ENCODE measurements at places on chromosomes 5 and 9. TPM values are rescaled to one million over a fixed set of nuclear protein-coding genes. Genes with fewer than 3 reads are reported as not detected.

GRCh38 chr5:43652537-43653302, 49.7 kb downstream of the NNT start:
- DNase-seq = no peak

- no peak for DNase-seq
These were observed 13.7 kb upstream of the DAB2IP start for GRCh38 chr9:121637713-121638220.

GRCh38 chr9:113837334-113837733, 38.8 kb upstream of the ZNF618 start:
- no peak for DNase-seq

DNA sequence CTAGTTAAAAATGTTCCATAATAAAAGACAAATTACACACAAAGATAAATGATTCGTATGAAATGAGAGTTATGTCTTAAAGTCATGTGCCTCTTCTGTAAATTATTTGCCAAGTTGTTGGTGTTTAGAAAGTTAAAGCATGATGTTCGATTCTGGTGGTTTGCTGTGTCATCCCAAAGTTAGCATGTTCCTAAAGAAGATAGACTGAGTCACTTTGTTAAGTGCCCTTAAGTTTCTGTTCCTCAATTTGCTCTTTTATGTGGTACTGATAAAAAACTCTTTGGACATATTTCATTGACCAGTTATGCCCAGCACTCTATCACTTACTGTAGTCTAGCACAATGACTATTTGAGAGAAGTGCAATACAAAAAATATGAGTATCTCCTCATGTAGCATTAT, 366.9 kb upstream of the ZNF608 start:
- DNase-seq = no peak

DNA sequence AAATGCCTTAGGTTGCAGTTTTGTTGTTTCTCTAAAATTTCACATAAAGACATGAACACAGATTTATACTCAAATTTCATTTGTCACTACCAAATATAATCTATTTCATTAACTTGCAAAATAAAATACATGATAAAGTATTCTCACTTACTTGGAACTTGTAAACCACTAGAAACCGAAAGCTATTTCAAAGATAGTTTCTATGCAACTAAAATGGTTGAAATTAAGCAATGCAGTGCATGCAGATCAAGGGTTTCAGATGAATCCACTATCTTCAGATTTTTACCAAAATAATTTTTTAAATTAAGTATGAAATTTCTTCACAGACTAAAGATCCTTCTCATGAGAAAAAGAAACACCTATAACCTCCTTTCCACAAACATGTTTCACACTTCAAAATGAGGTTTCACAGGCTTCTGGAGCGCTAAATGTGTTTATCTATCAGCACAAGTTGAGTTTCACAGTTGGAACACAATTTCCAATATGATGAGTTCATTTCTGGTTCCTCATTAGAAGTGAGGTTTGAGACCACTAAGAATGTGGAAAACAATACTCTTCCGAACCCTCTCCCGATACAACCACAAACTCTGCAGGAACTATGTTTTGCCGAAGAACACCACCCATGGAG, 63.9 kb downstream of the EPB41L4A start:
- no peak for DNase-seq

GRCh38 chr5:124783285-124783684, 36.8 kb upstream of the ZNF608 start:
- no peak for DNase-seq

DNA sequence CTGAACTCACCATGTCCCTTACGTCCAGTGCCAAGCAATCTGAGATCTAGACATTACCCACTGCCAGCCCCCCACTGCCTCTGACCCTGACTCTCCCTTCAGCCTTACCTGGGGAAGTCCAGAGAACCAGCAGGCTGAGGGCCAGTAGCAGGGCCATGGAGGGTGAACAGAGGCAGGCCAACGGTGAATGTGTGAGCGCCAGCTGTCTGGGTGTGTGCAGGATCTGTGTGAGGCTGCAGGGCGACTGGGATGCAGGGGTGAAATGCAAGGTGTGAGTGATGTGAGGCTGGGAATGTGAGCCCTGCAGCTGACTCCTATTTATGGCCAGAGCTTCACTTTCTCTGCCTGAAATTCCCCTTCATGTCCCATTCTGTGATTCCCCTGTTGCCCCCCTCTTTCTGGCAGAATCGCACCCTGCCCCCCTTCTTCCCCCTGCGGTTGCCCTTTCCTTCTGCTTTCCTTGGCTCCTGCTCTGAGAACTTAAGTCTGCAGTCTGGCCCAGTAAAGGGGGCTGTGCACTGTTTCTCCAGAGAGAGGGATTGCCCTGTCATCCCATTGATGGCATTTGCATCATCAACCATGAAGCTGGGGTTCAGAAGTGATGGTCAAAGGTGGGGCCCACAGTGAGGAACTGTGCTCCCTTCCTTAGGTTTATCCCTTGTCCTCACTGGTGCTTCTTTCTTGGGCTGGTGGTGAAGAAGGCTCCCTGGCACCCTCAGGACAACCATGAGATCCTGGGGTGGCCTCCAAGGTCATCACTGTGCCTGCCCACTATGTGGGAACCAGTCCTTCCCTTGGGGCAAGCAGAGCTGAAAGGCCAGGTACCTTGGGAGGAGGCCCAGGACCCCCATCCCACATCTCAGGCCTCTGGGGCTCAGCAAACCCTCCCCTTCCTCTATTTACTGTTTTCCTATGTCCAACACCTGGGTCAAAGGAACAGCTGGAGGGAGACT, at the start of gene CCL19:
TSS of gene CCL19 (minus strand) at position 294 of the 953 bp plus-strand sequence. CDS start at position 157, 137 bp downstream.
- DNase-seq = no peak

DNA sequence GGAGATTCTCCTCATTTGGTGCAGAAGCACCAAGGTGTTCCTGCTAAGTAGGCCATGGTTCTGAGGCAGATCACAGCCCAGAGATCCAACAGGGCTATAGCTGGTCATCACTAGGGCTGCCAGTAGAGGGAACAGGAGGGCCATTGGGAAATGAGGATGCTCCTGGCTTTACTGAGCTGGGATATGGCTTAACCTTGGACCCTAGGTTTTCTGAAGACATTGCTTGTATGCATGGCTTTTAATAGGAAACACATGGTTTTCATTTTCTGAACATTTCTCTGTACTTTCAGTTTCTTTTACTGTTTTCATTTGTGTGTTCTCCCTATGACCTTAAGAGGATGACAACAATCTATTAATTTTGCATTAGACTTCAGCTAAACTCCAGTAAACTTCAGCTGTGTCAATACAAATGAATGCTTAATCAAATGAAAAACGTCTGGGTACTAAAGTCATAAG, at the start of gene IFNW1:
TSS of gene IFNW1 (minus strand) at position 406 of the 456 bp plus-strand sequence. CDS start at position 144, 262 bp downstream.
- DNase-seq = no peak

- no peak for DNase-seq
These were observed 700.5 kb upstream of the ZNF608 start for GRCh38 chr5:125446986-125447385.

DNA sequence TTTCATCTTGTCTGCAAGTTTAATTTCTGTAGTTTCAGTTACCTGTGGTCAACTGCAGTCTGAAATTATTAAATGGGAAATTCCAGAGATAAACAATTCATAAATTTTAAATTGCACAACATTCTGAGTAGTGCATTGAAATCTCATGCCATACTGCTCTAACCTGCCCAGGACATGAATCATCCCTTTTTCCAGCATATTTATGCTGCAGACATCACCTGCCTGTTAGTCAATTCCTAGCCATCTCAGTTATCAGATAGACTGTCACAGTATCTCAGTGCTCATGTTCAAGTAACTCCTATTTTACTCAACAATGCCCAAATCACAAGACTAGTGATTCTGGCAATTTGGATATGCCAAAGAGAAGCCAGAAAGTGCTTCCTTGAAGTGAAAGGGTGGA, 223.0 kb upstream of the GRIA1 start:
- DNase-seq = no peak

- no peak for DNase-seq
These were observed 22.4 kb downstream of the NIPSNAP3B start for GRCh38 chr9:104786293-104786692.

- DNase-seq = no peak
These were observed 9.8 kb downstream of the UIMC1 start for GRCh38 chr5:176996780-176997179.

DNA sequence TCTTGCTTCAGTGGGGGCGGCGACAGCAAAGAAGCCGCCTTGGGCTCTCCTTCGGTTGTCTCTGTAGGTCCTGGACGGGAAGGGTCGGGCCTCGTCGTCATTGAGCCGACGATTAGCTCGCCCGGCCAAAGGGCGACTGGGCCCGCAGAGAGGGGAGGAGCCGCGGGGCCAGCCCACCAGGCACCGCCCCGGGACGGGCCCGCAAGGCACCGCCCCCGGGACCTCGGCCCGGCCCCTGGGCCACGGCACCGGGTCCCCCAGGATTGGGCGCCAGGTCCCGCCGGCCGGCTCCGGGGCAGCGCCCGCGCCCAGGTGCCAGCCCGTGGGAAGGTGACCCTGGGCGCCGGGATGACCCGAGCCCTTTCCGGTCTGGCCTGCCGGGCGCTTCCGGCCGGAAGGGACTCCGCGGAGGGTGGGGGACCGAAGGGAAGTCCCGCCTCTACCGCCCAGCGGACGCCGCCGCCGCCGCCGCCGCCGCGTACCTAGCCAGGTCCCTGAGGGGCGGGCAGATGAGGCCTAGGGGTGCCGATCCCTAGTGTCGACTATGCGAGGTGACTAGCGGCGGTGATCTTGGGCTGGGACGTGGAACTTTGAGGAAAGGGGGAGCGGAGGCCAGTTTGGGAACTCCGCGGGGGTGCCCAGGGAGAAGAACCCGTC, at the start of the genes GBA2 and RGP1:
TSS of gene GBA2 (minus strand) at position 371 of the 657 bp plus-strand sequence. CDS start 524 bp downstream, outside the sequence.
TSS of gene RGP1 (plus strand) at position 430 of the 657 bp plus-strand sequence. CDS start 469 bp downstream, outside the sequence.
- peak; percentile 43 for DNase-seq

- no peak for DNase-seq
These were observed 311.0 kb downstream of the TMEM167A start for GRCh38 chr5:82766206-82766605.

- DNase-seq = no peak
These were observed 6.2 kb downstream of the TENT4A start for GRCh38 chr5:6719417-6719816.

DNA sequence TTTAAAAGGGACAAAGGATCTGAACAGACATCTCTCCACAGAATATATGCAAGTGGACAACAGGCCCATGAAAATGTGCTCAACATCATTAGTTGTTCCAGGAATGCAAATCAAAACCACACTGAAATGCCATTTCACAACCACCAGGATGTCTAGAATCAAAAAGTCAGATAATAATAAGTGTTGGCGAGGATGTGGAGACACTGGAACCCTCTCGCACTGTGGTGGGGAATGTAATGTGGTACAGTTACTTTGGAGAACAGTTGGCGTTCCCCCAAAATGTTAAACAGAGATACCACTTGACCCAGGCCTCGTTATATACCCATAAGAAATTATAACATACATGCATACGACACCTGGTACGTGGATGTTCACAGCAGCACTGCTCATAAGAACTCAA, 38.6 kb downstream of the SARDH start:
- DNase-seq = no peak

- DNase-seq = no peak
These were observed 43.8 kb upstream of the ANKH start for GRCh38 chr5:14915291-14915952.

DNA sequence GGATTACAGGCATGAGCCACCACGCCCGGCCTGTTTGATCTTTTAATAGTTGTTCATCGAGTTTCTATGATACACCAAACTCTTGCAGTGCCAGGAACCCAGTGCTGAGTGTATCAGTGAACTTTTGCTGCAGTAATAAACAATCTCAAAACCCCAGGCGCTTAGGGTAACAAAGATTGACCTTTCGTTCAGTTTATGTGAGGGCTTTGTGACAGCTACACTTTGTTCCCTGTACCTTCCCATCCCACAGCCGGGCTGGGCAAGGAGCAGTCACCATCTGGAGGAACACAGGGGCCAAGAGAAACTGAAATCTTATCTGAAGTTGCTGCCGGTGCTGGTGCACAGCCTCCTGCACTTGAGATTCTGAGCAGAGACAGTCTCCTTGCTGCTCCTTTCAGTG, 17.2 kb upstream of the WNK2 start:
- DNase-seq = no peak

- DNase-seq = no peak
These were observed 93.0 kb upstream of the FSTL4 start for GRCh38 chr5:133705331-133705730.

DNA sequence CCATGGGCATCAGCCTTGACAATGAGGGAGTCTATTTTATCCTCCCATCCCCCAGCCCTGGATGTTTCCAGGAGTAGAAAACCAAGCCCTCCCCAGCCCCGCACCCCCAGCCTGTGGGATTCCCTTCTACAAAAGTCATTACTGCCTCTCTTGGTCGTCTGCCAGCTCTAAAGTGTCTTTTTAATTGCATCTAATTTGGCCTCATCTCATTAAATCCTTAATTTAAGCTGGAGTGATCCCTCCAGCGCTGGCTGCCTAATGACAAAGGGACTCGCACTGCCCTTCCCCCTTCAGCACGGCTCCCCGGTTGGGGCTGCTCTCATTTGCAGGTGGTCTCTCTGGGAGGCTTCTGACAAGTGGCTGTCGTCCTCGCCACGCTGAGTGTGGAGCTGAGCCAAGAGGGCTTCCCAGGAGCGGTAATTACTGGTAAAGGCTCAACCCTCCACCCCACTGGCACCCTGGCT, 107.9 kb upstream of the ALDH1B1 start:
- no peak for DNase-seq

DNA sequence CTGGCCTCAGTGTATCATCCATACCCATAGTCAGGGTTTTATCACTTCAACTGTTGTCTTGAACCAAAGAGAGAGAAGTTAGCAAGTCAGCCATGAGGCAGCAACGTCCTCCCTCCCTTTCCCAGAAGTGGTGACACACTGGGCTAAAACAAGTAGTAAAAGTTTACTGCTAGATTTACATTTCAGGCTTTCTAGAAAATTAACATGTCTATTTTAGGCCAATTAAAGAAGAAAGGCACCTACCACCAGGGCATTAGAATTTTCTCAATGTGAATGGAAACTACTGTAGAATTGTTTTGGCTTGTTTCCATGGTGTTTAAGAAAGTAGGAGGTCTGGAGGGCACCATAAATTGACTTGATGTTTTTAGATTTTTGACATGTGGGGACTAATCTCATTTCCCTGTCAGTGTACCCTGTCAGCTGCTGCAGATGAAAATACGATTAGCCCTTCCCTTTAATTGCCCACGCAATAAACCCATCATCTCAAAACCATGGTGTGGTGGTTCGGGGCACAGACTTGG, 121.8 kb upstream of the ELL2 start:
- DNase-seq = no peak

- no peak for DNase-seq
These were observed 83.5 kb upstream of the RIOK2 start for GRCh38 chr5:97266576-97266975.

DNA sequence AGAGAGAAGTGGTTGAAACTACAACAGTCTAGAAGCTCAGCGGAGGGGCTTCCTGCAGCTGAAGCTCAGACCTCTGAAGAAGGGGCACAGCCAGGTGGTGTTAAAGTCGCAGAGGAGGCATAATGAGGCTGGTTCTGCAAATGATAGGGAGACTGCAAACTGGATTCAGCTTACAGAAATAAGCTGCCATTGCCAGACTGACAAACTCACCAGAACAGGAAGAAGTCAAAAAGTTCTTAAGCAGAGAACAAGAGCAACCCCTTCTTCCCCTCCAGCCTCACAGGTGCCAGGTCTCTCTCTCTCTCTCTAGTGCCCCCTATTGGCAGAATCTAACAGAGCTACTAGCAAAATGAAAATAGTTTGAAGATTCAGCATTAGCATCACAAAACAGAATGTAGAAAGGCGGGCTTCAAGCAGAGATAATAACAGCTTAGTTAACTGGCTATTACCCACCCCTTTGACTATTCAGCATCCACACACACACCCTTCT, 76.7 kb downstream of the GRAMD2B start:
- DNase-seq = peak; percentile 74

Gene PCDHB4
- total RNA-seq = not detected

Gene BAAT
- 0.35 TPM for total RNA-seq

Gene CDC20B
- not detected for total RNA-seq

Gene CNTNAP3
- total RNA-seq = 0.22 TPM

Gene CTXN3
- not detected for total RNA-seq

Gene MOCS2
- 15.2 TPM for total RNA-seq

Gene CCL28
- total RNA-seq = 18.1 TPM

Gene RELL2
- total RNA-seq = 15.3 TPM
